ENCODE measurements at places on chromosomes 1 and 21.

DNA sequence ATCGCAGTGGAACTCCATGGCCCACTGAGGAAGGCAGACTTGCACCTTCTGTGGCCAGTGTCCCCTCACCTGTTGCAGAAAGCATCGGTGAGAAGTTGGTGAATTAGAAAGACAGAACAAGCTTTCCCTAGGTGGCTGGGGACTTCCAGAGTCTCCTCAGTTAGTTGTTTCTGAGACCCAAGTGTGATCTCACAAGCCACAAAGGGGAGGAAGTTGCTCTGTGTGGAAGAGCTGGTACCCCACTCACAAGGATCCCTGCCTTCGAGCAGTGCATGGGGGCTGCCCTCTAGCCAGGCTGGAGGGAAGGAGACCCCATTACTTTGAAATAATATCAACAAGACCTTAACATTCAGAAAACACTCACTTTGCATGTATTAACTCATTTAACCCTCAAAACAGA is 2.1 kb downstream of the PRELP start:
- no peak for DNase-seq

DNA sequence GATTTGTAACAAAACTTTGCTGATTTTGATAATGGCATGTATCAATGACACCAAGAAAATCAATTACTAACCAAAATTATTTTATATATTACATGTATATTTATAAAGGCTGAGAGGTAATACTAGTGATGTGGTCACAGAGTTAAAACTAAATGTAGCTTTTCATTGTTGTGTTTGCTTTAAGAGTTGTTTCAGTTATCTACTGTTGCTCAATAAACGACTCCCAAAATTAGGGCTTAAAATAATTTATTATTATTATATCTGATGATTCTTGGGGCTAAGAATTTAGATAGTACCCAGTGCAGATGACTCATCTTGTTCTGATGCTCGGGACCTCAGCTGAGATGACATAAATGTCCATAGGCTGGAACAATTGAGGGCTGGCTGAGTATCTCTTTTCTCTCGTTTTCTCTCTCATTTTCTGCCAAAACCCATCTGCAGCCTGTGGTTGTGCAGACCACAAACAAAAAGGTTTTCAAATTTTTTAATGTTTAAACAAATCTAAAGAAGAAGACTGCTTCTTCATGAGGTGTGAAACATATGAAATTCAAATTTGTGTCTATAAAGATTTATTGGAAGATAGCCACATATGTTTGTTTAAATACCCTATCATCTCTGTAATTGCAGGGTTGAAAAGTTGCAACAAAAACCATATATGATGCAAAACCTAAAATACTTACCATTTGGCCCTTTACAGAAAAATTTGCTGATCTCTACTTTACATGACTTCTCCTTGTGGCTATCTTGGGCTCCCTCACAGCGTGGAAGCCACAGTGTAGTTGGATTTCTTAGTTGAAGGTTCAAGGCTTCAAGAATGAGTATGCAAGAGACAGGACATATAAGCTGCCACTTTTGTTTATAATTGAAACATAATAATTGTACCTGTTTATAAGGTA is 14.8 kb upstream of the PTPRC start:
- no peak for DNase-seq

DNA sequence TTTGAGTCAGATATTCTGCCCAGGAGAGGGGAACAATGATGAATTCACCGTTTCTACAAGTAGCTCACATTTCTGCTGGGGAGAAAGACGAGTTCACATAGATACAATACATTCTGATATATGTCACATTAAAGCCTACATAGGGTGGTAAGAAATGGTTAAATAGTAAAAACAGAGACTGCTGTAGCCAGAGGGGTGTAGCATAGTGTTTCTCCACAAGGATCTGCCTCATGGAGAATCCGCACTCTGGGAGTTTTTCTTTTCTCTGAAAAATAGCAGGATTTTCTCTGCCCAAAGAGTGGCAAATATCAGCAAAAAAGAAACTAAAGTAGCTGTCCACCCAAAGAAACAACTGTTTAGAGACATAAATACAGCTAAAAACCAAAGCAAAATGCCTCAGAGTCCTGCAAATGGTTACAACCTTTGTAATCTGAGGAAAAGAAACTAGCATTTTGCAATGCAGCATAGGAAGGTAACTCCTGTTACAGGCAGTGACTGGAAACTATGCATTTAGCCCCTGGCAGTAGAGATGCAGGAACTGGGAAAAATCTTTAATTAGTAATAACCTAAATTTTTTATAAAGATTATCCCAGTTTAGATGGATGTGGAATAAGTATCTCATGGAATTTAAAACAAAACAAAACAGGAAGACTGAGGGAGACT is 1126.7 kb upstream of the ADGRL2 start:
- DNase-seq, result no peak

DNA sequence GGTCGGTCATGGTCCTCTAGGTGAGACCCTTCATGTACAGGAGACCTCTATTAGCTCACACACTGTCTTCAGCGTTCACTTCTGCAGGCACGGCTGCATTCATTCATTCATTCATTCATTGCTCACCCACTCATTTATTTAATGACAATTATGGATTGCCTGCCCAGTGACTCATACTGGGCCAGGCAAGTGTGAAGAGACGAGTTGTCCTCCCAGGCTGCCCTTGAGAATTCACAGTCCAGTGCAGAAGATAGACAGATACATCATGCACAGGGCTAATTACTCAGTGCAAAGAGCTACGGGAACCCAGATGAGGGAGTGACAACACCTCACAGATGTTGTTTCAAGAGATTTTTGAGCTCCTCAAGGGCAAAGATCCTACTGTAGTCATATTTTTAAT is 248.4 kb downstream of the TNR start:
- no peak for DNase-seq

DNA sequence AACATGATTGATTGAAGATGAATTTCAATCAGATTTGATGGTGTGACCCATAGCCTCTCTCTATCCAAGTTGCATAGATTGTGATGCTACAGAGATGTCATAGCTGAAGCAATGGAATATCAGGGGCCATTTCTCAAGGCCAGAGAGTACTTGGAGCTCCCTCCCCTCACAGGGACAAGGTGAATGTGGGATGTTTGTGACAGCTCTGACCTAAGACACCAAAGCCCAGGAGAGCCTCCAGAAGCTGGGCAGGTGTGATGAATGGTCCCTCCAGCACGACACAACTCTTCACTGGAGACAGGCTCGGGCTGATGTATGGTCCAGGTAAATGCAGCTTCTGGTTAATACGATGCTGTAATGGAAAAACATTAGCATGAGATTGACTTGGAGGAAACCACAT is 101.0 kb upstream of the ZC3H12A start:
- no peak for DNase-seq

GRCh38 chr1:200292699-200293098 is 117.1 kb downstream of the ZNF281 start:
- no peak for DNase-seq

DNA sequence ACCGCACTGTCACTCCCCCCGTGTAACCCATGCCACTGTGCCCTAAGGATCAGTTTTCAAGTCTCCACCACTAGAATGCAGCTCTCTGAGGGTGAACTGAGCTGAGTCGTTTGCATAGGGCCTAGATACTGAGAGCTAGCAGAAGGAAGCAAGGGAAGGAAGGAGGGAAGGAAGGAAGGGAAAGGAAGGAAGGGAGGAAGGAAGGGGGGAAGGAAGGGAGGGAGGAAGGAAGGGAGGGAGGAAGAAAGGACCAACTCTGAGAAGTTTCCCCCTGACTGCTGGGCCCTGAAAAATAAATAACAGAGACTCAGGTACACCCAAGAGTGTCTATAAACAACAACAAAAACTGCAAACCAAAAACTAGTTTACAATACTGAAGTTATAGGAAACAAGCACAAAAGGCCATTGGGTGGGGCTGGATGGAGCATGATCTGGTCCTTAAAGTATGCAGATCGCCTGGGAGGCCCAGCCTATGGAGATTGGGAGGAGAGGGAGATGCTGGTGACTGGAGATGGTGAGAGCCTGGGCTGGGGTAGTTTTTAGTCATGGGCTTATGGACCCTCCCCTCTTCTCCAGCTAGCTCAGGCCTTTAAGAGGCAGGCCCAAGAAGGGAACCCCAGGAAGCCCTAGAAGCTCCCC is 1.7 kb upstream of the MRPS15 start:
- DNase-seq, result no peak

- no peak for DNase-seq
Measured at GRCh38 chr1:23148084-23148483, 20.6 kb downstream of the LUZP1 start.

- no peak for DNase-seq
Measured at GRCh38 chr1:66563094-66563800, 29.3 kb downstream of the SGIP1 start.

DNA sequence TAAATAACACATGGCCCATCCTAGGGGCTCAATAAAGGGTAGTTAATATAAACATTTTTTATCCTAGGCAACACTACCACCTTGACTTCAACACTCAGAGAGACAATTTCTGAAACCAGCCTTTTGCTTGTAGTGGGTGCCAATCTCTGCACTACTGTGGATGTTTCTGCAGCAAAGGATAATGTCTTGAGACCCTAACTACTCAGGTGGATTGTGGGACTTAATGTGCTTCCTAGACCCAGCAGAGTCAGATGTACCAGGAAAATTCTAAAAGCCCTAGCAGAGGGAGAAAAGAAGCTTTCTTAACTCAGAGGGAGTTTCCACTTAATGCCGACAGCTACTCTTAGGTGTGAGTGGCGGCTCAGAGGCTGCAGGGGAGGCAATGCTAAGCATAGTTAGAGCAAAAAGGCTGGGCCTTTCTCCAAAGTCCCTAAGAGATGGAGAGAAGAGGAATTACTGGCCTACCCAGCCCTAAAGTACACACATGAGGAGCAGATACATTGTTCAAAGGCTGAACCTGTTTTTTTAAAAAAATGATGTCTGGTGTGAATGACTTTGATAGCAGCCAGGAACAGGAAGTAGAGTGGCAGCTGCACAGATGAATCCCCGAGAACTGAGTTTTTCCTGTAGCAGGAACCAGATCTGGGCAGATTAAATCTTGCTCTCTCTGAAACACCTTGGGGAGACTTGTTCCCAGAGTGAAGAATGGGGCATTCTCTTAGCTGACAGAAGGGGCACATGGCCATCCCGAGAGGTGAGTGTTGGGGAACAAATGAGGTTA is 33.5 kb upstream of the ABCD3 start:
- no peak for DNase-seq

GRCh38 chr1:118143831-118144230 is 41.2 kb downstream of the SPAG17 start:
- no peak for DNase-seq

DNA sequence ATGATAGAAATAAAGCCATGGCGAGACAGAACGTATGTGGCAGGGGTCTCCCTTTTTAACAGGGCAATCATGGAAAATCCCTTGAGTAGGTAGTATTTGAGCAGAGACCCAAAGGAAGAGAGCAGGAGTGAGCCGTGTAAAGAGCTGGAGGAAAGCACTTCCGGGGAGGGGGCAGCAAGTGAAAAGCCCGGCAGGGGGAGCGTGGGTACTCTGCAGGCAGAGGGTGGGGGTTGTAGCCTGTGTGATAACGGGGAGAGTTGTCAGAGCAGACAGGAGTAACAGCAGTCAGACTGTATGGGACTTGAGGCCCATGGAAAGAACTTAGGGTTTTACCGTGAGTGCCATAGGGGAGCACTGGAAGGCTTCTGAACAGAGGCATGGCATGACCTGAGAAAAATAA is 51.1 kb upstream of the LDLRAP1 start:
- DNase-seq, result no peak

DNA sequence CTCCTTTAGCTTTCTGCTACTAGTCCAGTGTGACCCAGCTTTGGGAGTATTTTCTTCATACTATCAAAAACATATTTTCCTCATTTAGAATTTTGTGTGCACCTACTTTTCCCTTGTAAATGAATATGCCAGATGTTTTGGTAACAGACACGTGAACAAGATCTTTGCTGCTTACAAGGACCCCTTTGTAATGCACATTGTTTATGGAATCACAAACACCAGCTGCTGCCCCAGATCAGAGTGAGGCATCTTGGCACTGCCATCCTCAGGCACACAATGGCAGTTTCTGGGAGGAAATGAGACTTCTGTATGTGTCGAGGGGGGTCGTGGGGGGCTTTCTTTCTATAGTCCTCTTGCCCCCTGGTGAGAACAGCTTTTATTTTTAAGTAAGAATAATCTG is 115.7 kb downstream of the RGL1 start:
- no peak for DNase-seq

- DNase-seq, result no peak
Measured at GRCh38 chr1:94063379-94063778, 57.6 kb downstream of the ABCA4 start.

GRCh38 chr1:29462096-29462495 is 225.8 kb downstream of the PTPRU start:
- DNase-seq, result no peak

DNA sequence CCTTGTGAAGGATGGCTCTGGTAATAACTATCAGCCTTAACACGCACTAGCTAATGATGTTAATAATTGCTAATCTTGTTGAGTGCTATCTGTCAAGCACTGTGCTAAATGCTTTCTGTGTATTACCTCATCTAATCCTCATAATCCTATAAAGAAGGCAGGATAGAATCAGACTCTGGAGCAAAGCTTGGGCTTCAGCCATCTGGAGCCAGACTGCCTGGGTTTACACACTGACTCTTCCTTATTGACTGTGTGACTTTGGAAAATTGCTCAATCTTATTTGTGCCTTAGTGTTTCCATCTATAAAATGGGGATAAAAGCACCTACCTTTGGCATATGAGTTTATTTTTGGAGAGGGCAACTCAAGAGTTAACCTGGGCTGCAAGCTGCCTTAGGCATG is 216.1 kb downstream of the NUF2 start:
- DNase-seq, result no peak

All from activated T-helper 9 cell treated with anti-CD3 and anti-CD28 coated beads, Interleukin-2, amount 50 U/mL, for 16 hours (primary cell).